Left cardiac atrium (tissue), 4 donors: ENCODE measurements at places on chromosomes 2 and 18. TPM values are rescaled to one million over a fixed set of nuclear protein-coding genes. Genes with fewer than 3 reads are reported as not detected.

Gene TMEM163
- total RNA-seq = 11.6 TPM

Gene ABCG5
- total RNA-seq = not detected

Gene REEP1
- 22.5 TPM for total RNA-seq

GRCh38 chr2:207830778-207831438, 61.2 kb upstream of the FZD5 start:
- DNase-seq = no peak

DNA sequence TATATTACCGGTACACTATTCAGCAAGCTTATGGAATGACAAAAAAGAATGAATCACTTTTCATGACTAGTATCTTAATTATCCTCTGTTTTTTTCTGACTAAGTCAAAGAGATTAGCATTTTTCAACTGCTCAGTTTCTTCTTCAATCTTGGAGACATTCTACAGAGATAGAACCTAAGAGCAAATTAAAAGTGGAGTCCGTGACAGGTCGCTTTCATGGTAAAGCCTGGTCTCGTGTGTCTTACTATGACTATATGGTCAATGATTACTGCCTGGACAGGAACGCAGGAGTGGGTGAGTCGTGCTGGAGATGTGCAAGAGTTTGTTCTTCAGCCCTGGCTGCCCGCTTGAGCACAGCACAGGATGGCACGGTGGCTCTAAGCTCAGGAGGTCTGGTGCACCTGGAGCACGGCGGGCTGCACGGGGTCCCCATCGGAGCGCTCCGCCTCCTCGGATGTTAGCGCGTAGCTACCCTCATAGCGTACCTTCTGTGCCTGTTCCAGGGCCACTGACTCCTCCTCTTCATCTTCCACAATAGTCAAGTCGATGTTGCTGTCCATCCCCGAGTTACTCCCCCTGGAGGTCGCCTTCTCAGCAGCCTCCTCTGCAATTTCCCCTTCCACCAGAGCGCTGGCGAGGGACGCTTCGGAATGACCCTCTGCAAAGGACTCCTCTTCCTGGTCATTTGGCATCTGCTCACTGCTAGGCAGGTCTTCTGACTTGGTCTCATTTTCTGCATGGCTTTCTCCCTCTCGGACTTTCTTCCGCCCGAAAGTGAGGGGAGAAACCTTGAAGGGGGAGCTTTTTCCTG, 11.1 kb downstream of the CAVIN2 start:
- peak; percentile 30 for DNase-seq

GRCh38 chr2:195238379-195238778, 418.6 kb upstream of the SLC39A10 start:
- DNase-seq = no peak

DNA sequence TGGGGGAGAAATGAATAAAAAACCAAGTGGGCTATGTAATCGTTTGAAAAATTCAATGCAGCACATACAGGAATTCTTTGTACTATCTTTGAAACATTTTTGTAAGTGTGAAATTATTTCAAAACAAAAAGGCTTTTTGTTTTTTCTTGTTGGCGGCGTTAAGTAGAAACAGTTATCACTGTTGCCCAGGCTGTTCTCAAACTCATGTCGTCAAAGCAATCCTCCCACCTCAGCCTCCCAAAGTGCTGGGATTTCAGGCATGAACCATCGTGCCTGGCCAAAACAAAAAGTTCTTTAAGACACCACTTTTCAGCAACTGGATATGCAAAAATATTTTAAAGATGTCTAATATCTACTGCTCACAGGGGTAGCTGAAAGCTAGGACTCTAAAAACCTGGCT, 5.4 kb downstream of the SS18 start:
- DNase-seq = no peak

DNA sequence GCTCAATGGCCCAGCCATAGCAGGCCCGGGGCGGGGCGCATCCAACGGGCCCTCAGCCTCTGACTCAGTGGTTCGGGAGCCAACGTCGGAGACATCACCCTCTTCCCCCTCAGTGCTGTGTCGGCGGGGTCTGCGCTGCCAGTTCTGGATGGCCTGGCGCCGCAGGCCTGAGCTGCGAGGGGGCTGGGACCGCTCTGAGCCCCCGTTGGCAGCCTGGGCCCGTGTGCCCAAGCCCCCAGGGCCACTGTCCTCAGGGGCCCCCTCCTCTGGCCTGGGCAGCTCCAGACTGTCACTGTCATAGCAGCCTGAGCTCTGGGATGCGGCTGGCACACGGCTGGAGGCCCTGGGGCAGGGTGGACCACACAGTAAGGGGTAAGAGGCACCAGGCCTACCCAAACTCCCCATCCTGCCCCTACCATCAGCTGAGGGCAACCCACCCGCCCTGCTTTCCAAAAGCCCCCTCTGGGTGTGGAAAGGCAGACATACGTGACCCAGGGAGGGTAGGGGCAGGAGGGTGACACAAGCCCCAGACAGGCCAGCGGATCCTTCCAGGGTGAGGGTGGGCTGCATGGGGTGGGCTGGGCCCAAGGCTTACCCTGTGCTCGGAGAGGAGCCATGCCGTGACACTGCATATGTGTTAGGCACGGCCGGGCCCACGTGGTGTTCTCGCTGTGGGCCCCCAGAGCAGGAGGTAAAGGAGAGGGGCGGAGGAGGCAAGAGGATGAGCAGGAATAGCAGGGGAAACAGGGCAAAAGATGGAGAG, 18.8 kb downstream of the FBXO41 start:
- no peak for DNase-seq

GRCh38 chr2:168176402-168176801, 71.0 kb downstream of the STK39 start:
- DNase-seq = no peak

- DNase-seq = no peak
These were observed 293.7 kb upstream of the ACVR2A start for GRCh38 chr2:147550995-147551731.

GRCh38 chr2:219661955-219662395, 34.5 kb downstream of the SLC4A3 start:
- DNase-seq = no peak

DNA sequence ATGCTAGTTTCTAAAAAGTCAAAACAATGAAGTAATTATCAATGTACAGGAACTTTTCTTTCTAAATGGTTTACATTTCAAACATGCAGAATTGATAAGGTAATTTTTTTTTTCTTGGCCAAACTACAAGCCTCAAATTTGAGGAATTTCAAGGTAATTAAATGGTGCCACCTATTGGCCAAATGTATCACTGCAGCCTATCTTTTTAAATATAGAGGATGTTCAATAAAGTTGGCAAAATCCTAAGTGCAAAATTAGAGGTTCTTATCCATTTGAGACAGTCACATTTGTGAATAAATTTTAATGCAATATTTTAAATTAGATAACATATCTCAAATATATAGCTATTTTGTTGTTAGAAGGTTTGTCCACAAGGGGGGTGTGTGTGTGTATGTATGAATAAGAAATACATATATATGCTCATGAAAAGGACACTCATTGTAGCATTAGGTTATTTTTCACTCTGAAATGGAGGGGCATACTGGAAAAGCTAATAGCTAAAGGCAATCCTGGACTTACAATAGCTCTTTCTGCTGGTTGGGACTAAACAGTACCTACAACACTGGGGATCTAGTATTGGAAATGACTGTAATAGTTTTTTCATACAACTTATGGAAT, 26.2 kb downstream of the MMADHC start:
- no peak for DNase-seq

DNA sequence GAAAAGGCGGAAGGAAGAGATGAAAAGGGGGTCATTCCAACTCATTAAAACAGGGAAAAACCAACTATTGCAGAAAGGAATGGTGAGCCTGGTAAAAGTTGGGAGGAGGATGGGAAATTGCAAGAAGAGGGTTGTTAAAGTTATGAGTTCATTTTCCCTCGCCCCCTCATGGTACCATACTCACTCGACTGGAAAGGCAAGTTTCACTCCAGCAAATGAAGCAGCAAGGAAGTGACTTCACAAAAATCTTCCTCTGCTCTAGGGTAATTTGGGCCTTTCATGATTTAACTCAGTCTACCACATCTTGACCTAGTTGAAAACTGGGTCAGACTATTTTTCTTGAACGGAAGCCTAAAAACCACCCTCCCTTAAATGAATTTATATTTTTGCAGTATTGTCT, 22.8 kb upstream of the DAW1 start:
- no peak for DNase-seq
